Non-pigmented ciliary epithelial cell (primary cell): ENCODE measurements at places on chromosomes 13 and 19.

DNA sequence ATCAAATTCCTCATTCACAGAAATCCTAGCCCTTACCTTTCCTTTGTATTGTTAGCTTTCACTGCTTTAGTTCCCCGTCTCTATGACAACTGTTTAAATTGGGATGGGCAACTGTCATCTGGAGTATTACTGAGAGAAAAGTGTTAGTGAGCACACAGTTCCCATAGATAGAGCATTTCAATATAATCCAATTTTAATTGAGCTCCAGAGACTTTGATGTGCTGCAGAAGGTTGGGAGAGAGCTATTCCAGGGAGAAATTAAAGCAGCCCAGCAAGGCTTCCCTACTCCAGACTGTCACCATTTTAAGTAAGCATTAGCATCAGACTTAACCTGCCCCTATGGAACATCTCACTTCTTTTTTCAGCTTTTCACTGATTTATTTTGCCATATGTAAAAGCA lies 55.0 kb upstream of the MAB21L1 start:
- DNase-seq: no peak

- DNase-seq: no peak
Measured at GRCh38 chr13:77430377-77430951, 103.6 kb upstream of the MYCBP2 start.

- no peak for DNase-seq
Measured at GRCh38 chr19:35442091-35442490, 6.0 kb upstream of the FFAR2 start.

DNA sequence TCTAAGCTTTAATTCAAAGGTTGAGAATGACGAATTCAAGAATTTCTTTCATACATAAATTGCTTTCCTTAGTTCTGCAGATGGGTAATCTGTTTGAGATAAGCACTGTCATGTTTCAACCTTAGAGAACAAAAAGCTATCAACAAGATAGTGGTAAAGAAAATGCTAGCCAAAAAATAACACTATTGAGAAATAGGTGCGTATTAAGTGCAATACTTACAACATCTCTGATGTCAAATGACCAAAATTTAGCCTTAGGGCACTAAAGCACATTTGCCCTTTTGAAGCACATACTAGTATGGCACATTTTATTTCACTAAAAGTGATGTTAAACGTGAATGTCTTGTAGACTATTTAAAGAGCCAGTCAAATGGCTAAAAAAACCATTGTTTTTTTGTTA lies 4.9 kb downstream of the KBTBD6 start:
- no peak for DNase-seq

GRCh38 chr19:35080613-35081170 lies 34.9 kb upstream of the FXYD3 start:
- DNase-seq: no peak

- DNase-seq: no peak
Measured at GRCh38 chr13:24997367-24997967, 98.5 kb upstream of the PABPC3 start.

DNA sequence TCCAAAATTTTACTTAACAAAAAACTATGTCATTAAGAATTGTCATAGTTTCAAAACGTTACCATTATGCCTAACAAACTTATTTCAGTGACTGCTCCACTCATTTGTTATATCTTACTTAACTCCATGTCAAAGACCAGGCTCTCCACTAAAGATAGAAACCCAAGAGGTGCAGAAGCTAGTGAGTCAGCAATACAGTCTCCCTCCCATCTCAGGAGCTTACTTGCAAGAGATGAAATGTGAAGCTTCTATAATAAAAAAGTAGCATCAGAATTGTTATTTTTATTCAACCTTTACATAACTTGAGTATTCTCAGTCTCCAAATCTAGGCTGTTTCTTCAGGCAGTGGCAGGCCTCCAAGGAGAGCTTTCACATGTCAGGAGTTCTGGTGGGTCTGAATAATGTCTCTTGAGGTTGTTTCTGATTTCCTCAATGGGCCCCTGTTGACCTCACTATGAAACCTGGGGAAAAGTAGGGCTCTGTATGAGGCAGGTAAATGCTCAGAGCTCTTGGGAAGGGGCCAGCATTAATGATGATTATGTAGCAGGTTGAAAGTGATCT lies 242.0 kb downstream of the NDFIP2 start:
- no peak for DNase-seq

- DNase-seq: no peak
Measured at GRCh38 chr19:58374200-58374599, 6.6 kb downstream of the ZNF837 start.

- no peak for DNase-seq
Measured at GRCh38 chr19:46134527-46134926, 10.0 kb upstream of the IGFL3 start.

DNA sequence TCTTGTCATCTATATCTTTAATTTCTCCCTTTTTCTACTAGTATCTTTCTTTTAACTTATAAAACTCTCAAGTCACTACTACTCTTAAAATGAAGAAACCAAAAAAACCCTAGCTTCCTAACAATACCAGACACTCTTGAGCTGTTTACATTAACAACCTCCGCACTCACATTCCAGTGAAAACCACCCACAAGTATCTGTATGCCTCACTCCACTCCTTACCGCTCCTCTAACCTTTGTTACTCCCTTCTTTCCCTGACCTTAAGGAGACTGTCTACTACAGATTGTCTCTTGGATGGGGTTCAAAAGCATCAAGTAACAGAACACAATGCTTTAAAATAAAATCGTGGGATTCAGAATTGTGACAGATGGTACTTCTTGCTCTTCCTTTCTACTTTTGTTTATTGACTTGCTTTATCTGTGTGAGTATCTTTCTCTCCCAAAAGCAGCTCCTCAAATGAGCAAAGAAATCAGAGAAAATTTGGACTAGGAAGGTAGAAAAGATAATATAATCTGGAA lies 110.0 kb upstream of the FBXL3 start:
- DNase-seq: peak; percentile 94

GRCh38 chr19:43623889-43624670 lies 4.7 kb upstream of the ZNF428 start:
- DNase-seq: no peak

GRCh38 chr13:112510987-112511685 lies 76.8 kb downstream of the TUBGCP3 start:
- no peak for DNase-seq

GRCh38 chr13:109400209-109400608 lies 386.2 kb downstream of the IRS2 start:
- DNase-seq: no peak

- DNase-seq: no peak
Measured at GRCh38 chr13:113183450-113184129, 24.9 kb downstream of the PCID2 start.

DNA sequence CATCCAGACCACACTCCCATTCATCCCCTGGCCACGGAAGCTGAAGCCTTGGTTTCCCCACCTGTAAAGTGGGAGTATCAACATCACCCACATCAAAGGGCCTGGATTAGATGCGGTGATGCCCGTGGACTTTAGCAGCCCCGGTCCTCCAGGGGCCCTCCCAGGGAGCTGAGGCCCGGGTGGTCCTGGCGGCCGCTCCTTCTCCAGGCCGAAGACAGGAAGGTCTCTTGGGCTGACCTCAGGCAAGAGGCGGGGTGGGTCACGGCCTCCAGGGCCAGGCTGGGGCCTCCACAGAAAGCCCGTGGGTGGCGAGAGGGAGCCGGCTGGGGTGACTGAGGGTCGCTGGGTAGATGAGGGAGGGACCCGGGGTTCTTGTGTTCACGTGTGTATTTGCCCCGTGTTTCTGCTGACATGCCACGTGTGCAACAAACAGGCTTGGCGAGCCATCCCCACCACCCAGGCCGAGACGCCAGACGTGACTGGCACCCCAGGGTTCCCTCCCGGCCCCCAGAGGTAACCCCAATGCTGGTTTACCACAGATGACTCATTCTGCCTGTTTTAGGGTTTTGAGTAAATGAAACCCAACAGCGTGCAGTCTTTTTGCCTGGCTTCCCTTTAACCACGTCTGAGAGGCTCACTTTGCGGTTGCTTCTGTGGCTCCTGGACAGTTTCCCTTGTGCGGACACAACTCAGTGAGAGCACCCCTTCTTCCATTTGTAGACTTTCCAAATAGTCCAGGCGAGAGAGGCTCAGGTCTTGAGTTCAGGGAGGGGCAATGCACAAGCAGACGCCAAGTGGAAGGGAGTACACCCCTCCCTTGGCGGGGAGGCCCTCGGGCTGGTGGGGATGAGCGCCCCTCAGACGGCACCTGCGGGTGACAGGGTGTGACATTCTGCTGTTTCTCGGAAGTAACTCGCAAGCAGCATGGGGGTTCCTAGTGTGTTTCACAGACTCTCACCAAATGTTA lies 42.9 kb downstream of the C13orf46 start:
- no peak for DNase-seq

DNA sequence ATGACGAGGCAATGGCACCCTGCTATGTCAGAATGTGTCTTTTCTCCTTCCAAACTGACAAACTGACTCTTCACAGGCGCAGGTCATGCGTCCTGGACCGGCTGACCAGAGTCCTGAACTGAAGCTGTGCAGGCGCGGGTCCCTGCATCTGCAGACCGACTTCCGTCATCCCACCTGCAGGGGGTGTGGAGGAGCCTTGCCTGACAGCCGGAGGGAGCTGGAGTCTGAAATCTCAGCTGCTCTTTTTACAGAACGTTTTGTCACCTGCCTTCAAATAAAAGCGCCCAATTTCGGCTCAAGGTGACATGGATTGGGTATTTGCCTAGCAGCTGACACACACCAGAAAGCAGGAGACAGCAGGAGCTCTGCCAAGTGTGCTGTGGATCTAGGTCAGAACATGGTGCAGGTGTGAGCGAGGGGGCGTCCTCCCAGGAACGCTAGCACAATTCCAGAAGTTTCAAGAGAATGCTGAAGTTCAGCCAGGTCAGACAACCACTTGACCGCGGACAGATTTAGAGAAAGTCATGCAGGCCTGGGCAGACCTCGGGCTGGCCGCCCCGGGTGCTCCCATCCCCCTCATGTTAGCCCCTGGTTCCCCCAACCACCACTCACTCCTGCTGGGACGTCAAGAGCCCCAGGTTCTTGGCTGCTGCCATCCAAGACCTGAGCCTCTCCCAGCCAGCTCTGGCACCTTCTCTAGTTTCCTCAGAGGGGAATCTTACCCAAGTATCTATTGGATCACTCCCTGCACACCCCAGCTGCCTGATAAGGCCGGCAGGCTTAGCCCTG lies 32.8 kb downstream of the ELL start:
- DNase-seq: no peak

DNA sequence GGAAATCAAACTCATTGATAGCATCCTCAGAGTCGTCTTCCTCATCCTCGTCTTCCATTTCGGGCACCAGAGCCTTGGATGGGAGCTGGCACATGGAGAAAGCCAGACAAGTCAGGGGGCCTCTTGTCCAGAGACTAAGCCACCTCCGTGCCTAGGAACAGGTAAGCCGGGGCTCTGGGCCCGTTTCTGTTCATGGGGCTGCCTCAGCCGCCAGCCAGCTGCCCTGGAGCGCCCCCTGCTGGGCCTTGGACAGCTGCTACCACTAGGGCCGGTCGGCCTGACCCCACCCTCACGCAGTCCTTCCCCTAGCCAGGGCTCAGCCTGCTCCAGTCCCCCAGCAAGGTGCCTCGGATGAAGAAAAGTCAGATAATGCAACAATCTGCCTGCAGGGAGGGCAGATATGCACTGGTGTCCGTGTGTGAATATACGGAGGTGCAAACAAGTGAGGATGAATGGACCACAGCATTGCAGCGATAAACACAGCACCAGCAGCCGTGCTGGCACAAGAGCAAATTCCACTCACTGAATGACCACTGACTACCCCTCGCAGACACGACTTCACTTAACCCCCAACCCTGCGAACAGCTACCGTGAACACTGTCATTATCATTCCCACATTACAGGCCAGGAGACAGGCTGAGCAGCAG lies 11.9 kb upstream of the PRKD2 start:
- DNase-seq: no peak

DNA sequence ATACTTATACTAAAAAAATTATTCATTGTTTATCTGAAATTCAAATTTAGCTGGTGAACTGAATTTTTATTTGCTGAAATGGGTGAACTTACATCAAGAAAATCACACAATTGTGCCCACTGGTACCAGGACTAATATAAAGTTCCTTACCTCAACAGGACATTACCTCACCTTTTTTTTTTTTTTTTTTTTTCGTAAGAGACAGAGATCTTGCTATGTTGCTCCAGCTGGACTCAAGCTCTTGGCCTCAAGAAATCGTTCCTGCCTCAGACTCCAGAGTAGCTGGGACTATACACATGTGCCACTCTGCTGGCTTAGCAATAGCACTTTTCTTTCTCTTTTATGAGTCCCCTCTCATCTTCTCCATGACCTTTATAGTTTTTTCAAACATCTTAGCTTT lies 22.5 kb upstream of the NDFIP2 start:
- no peak for DNase-seq

- no peak for DNase-seq
Measured at GRCh38 chr19:20044663-20045062, 5.4 kb upstream of the ZNF682 start.

DNA sequence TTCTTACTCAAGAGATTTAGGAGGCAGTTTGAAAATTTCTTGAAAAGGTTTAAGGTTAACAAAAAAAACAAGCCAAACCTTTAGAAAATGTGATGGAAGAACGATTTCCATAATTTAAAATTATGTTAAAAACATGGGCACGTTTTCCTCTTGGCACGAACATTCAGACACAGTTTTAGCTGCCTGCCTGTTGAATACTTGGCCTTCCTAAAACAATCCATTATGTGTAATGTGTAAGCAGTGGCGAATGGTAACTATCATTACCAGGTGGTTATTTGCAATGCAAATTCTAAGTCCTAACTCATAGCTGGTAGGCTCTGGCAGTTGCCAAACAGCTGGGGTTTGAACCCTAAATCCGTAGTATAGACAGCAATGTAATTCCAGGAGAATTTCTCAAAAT lies 1425.7 kb upstream of the SLC10A2 start:
- no peak for DNase-seq

- no peak for DNase-seq
Measured at GRCh38 chr19:54245936-54246335, 3.3 kb upstream of the LILRA6 start.

DNA sequence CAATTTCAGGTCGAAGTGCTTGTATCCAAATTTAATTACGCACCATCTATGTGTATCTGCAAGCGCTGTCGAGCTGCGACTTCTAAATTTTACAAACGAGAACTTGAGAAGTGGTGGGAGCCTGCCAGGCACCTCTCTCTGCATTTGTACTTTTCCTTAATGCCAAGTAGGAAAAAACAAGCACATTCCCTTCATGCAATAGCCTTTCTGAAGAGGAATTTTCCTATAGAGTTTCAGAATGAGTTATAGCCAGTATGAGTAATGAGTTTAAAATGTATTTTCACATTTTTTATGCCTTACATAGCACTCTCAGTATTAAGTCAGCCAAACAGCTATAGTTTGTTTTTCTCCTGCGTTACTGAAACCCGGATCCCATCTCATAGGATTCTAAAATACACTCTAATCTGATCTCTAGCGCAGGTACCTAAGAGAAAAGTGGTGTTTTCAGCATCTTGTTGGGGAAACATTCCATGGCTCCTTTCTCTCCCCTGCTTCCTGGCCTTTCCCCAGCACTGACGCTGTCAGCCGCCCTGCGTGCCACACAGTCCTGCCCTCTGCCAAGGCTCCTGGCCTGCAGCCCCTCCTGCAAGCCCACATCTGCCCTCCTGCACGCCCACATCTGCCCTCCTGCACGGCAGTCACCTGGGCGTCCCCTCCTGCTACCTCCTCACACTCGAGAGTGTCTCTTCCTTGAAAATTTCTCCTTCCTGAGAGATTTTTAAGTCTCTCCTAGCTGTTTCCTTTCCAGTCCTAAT lies 526.9 kb downstream of the MYO16 start:
- peak; percentile 78 for DNase-seq

GRCh38 chr13:24605923-24606372 lies 74.3 kb upstream of the ATP12A start:
- DNase-seq: no peak
